ENCODE measurements at places on chromosomes 7 and 10. TPM values are rescaled to one million over a fixed set of nuclear protein-coding genes. Genes with fewer than 3 reads are reported as not detected.

The TBX20 gene
- not detected for total RNA-seq

The CFAP46 gene
- total RNA-seq: 1.6 TPM

The GRID2IP gene
- 0.13 TPM for total RNA-seq

The NEUROG3 gene
- not detected for total RNA-seq

The MSRB2 gene
- total RNA-seq: 10.7 TPM

The MLXIPL gene
- 7.2 TPM for total RNA-seq

The PRXL2A gene
- 89.0 TPM for total RNA-seq

- no peak for DNase-seq
- H3K36me3 ChIP-seq: no peaks in the 10 kb centered on the region
- H3K27me3 ChIP-seq: no peaks in the 10 kb centered on the region
- no peaks in the 10 kb centered on the region for H3K4me1 ChIP-seq
These were observed 248.9 kb downstream of the EXOC4 start for GRCh38 chr7:133501771-133502170.

DNA sequence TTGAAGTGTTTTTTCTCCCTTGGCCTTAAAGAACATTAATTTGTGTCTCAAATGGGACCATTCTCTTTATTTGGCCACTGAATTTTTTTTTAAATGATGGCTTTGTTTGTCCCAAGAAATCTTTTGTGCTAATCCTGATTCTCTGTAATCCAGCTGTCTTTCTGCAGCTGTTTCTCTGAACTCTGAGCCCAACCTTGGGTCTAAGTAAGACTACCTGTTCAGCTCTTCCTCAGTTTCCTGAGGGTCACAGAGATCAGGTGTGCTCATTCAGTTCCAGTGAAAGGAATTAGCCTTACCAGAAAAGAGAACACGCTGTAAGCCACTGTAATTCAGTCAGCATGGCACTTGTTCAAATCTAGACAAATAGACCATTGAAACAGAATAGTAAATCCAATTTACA, 94.2 kb downstream of the ANKIB1 start:
- no peaks in the 10 kb centered on the region for H3K4me1 ChIP-seq
- peaks cover 4% of the 10 kb centered on the region for H3K36me3 ChIP-seq
- DNase-seq: no peak
- no peak overlapping the region for H3K27ac ChIP-seq

- H3K27me3 ChIP-seq: peaks cover 17% of the 10 kb centered on the region
- H3K27ac ChIP-seq: no peak overlapping the region
- no peaks in the 10 kb centered on the region for H3K4me1 ChIP-seq
- H3K4me3 ChIP-seq: no peak overlapping the region
- no peaks in the 10 kb centered on the region for H3K36me3 ChIP-seq
These were observed 52.5 kb downstream of the BLNK start for GRCh38 chr10:96218826-96219225.

- no peaks in the 10 kb centered on the region for H3K36me3 ChIP-seq
- peak overlapping the region; percentile 20 for H3K27ac ChIP-seq
- H3K4me3 ChIP-seq: no peak overlapping the region
- H3K4me1 ChIP-seq: peaks cover 31% of the 10 kb centered on the region
- no peaks in the 10 kb centered on the region for H3K27me3 ChIP-seq
- no peak for DNase-seq
These were observed 38.7 kb downstream of the PHTF2 start for GRCh38 chr7:77837275-77837674.

DNA sequence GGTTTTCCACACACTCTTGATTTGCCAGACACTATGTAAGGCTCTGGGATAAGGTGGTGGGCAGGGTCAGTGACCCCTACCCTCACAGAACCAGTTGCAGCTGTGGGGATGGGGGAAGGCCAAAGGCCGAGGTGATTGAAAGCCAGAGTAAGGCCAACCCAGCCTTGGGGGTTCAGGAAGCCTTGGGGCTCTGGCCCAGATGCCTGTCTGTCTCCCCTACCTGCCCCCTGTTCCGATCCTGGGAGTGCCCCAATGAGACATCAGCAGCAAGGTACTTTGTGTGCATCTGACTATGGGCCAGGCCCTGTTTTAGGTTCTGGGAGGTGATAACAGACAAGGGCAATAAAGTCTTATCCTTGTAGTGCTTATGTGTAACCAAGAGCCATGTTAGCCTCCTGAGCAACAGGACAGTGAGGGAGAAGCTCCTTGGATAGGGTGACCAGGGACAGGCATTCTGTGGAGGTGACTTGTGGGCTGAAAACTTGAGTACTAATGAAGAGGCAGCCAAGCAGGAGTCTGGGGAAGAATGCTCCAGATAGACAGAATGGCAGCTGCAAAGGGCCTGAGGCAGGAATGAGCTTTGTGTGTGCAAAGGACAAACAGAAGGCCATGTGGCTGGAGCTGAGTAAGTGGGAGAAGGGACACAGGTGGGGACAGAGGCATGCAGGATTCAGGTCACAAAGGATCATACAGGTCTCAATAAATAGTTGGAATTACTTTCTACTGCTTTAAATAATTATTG, 35.4 kb downstream of the TSPAN14 start:
- no peaks in the 10 kb centered on the region for H3K36me3 ChIP-seq
- no peak for DNase-seq
- no peaks in the 10 kb centered on the region for H3K27me3 ChIP-seq
- H3K4me3 ChIP-seq: no peak overlapping the region
- H3K27ac ChIP-seq: no peak overlapping the region

DNA sequence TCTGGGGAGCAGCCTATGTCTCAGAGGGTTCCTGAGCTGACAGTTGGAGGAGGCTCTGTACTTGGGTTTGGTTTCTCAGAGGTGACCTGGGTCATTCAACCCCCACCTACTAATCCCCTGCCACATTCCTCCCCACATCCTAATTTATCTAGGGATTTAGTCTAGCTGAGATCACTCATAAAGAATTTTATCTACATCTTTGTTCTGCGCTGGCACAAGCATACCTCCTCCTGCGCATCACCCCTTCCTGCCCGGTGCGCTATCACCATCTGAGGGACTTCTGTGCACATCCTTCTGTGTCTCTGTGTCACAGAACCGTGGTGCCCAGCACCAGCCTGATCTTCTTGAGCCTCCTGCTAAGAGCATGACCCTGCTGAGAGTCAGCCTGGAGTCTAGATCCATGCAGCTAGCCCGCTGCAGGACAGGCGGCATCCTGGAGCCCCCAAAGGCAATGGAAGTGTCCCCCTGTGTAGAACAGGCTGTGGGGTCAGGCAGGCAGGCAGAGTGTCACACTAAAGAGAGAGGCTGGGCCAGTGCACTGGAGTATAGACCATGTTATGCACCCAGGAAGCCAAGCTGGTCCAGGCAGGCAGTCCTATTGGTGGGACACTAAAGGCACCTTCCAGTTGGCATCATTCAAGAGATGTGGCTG, 63.6 kb downstream of the ARHGAP22 start:
- H3K4me3 ChIP-seq: no peak overlapping the region
- no peaks in the 10 kb centered on the region for H3K27me3 ChIP-seq
- H3K36me3 ChIP-seq: no peaks in the 10 kb centered on the region
- H3K27ac ChIP-seq: no peak overlapping the region

DNA sequence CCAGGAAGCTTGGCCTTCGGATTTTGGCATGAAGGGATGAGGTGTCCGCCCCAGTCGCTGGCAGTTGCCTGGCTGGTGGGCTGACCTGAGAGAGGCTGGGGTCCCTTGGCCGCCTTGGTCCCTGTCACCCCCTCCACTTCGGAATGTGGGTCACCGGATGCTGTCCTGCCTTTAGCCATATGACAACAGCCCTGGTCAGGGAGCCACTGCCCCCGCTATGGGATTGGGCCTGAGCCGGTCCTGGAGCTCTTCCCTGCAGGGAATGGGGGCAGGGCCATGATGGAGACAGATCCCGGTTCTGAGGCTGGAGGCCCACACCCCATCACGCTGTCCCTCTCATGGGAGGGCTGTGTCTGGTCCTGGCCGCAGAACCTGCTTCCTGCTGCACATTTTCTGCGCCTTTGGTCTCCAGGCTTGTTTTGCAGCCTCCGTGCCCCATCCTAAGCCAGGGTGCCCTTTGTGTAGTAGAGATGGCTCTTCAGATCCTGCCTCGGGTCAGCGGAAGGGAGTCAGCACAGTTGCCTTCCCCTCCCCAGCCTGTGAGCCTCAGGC, 22.6 kb downstream of the PFKFB3 start:
- H3K36me3 ChIP-seq: no peaks in the 10 kb centered on the region
- H3K4me1 ChIP-seq: no peaks in the 10 kb centered on the region
- H3K27ac ChIP-seq: no peak overlapping the region
- no peak for DNase-seq
- H3K4me3 ChIP-seq: no peak overlapping the region
- no peaks in the 10 kb centered on the region for H3K27me3 ChIP-seq

DNA sequence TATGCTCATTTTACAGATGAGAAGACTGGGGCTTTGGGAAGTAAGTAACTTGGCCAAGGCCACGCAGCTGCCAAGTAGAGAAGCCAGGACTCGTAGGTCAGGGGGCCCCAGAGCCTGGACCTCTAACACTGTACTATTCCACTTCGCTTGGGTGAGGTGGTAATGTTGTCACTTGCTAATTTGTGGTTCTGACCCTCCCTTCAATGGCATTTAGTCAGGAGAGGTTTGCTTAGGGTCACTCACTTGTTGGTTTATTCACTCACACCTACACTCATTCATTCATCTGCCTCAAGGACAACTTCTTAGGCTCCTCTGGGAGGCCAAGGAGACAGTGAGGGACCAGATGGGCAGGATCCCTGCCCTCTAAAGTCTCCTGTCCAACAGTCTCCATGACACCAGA, 21.3 kb downstream of the BTBD16 start:
- H3K27me3 ChIP-seq: no peaks in the 10 kb centered on the region
- no peak overlapping the region for H3K27ac ChIP-seq
- H3K4me1 ChIP-seq: peaks cover 9% of the 10 kb centered on the region
- no peaks in the 10 kb centered on the region for H3K36me3 ChIP-seq
- no peak for DNase-seq

- H3K27me3 ChIP-seq: no peaks in the 10 kb centered on the region
- DNase-seq: no peak
- H3K27ac ChIP-seq: peak overlapping the region; percentile 92
- H3K4me3 ChIP-seq: no peak overlapping the region
- no peaks in the 10 kb centered on the region for H3K36me3 ChIP-seq
These were observed 121.6 kb downstream of the CDK6 start for GRCh38 chr7:92714767-92715166.

DNA sequence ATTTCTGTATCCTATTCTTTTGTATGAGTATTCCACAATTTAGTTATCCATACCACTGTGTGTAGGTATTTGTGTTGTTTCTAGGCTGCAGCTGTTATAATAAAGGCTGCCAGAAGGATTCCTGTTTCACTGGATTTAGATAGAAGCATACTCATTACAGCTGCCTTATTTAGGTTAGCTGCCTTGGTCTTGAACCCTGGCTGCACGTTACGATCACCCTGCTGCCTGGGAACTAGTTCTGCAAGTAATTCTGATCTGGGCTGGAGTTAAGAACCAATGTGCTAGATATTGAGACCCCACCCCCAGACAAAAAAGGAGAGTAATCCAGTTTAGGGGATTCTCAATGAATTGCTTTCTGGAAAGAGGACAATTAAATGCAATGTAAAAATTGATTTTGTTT, 43.1 kb downstream of the CCDC71L start:
- no peaks in the 10 kb centered on the region for H3K27me3 ChIP-seq
- no peak overlapping the region for H3K27ac ChIP-seq
- DNase-seq: no peak

GRCh38 chr7:71555758-71556157, 423.8 kb downstream of the GALNT17 start:
- H3K27me3 ChIP-seq: no peaks in the 10 kb centered on the region
- H3K4me1 ChIP-seq: no peaks in the 10 kb centered on the region
- no peak overlapping the region for H3K4me3 ChIP-seq
- no peak for DNase-seq
- no peak overlapping the region for H3K27ac ChIP-seq

DNA sequence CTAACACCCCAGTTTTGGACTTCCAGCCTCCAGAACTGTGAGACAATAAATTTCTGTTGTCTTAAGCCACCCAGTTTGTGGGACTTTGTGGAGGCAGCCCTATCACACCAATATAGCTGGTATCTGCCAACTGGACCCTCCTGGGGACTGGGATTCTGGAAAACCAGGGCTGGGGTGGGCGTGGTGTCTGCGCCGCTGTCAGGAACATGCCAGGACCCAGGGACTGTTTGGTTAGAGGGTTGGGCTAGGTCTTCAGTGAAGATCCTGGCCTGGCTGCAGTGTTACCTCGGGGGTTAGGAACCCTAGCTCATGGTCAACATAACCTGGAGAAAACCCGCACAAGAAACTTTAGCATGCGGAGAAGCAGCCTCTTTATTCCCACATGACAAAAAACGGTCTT, 42.6 kb downstream of the PNLIPRP2 start:
- H3K27me3 ChIP-seq: no peaks in the 10 kb centered on the region
- peaks cover 3% of the 10 kb centered on the region for H3K4me1 ChIP-seq
- no peak overlapping the region for H3K4me3 ChIP-seq

DNA sequence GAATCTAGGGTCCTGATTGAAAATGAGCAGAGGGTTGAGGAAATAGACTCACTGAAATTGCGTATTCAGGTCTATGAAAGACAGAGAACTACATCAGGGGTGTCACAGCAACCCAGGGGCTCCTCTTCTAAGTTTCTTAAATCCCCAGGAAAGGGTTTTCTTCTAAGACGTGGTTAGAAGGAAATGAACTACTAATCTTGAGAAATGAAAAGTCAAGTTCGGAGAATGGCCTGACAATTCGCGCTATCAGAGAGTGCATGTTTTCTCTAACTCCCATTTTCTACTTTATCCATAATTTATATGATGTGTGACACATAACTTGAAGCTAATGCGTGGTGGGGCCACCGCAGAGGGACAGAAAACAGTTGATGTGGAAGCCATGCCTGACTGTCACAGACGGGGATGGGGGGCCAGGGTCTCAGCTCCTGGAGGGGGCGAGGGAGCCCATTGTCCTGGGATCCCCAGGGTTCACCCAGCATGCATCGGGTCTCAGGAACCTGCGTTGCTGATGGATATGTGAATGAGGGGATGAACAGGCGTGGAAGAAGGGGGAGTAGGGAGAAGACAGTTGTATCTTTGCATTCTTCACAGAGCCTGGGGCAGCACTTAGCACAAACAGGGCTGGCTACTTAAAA, 86.3 kb downstream of the PTPRE start:
- H3K27me3 ChIP-seq: peaks cover 18% of the 10 kb centered on the region
- H3K27ac ChIP-seq: no peak overlapping the region
- no peak for DNase-seq

DNA sequence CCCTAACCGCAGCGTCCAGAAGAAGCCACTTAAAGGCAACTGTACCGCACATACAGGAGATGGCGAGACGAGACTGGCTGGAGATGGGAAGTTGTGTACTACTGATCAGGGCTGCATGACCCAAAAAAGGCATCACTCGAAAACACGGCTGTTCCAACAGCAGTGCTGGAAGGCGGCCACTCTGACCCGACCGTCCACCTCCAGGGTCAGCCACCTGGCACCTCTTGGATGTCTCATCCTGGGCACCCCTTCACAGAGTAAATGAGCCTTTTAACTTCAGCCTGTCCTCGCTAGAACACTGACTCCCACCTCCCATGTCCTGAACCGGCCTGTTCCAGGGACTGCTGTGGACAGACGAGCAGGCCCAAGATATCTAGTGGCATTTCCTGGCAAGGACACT, 180.7 kb downstream of the DIP2C start:
- no peaks in the 10 kb centered on the region for H3K27me3 ChIP-seq
- peaks cover 12% of the 10 kb centered on the region for H3K4me1 ChIP-seq
- H3K36me3 ChIP-seq: no peaks in the 10 kb centered on the region
- no peak overlapping the region for H3K4me3 ChIP-seq

Data from Panc1 (cell line).